Stimulated activated CD4-positive, alpha-beta T cell treated with anti-CD3 and anti-CD28 coated beads, TNF-alpha, amount 100 ng/mL, for 48 hours (primary cell): ENCODE measurements at places on chromosomes 2 and 18.

DNA sequence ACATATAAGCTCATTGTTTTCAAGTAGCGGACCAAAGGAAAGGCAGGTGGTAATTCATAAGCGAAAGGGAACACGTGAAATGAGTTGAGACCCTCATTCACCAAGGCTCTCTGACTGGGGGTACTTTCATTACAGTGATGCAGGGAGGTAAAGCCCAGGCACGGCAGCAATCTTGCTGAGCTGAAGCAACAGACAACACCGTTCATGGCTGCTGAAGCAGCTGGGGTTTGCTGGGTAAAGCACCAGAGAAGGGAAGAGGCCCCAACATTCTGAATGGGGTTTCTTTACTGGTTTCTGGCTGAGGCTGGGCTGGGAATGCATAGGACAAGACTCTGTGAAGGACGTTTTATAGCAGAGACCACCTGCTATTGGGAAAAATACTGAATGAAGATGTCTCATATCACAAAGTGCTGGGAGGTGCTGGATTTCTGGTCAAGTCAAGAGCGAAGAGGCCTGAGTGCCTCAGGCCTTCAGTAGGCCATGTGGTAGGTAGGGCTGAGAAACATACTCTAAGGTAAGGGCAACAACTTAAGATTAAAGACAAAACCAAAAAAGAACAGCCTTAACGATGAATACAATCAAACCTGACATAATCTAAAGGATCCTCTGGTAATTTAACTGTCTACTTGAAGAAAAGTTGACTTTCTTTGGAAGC lies 324.7 kb upstream of the PIK3C3 start:
- no peak for DNase-seq

DNA sequence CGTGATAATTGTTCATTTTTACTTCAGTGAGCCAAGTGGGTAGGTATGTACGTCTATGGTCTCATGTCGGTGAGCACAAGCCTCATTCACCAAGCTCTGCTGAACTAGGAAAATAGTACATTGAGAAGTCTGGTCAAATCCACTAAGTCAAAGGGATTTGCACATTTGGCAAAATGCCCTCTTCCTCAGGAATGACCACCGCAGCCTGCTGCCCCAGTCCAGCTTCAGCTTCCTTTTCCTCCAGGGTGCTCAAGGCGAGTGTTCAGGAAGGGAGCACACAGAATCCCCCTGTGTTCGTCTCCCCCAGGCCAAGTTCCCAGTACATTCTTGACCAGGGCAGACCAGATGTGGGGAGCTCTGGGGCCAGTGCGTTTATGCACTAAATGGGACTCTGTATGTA lies 23.0 kb downstream of the TCF7L1 start:
- no peak for DNase-seq

DNA sequence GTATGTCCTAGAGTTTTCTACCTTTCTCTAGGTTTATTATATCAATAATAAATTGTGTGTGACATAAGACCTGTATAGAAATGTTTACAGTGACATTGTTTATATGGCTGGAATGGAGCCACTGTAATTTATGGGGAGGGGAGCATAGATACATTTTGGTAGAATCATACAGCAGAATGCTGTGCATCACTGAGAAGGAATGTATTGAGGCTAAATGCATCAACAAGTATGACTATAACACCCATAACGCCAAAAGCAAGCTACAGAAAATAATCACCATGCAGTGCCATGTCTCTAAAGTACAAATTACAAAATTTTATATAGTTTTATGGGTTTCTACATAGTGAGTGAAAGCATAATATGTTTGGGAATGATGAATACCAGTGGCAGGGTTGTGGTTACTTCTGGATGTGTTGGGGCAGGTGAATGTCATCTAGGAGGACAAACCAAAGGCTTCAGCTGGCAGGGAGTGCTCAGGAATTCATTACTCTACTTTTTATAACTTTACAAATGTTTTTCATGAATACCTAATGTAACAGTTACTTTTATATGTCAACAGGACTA lies 226.0 kb upstream of the NETO1 start:
- no peak for DNase-seq

GRCh38 chr2:201656102-201656501 lies 12.8 kb upstream of the TMEM237 start:
- DNase-seq: no peak

DNA sequence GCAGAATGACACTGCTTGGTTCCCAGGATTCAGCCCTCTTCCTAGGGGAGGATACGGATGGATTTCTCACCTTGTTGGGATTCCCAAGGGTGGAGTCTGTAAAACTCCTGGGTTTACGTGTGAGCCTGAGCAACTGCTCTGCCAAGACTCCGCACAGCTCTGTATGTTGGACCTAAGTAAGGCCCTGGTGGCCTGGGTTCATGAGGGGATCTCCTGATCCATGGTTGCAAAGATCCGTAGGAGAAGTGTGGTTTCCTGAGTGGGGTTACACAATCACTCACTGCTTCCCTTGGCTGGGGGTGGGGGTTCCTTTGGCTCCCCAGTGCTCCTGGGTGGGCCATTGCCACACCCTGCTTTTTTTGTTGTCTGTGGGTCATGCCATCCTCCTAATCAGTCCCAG lies 37.7 kb downstream of the ANKRD12 start:
- DNase-seq: no peak

- no peak for DNase-seq
Observed at GRCh38 chr2:160201849-160202539, 1.9 kb upstream of the ITGB6 start.

- no peak for DNase-seq
Observed at GRCh38 chr18:9661564-9661963, 46.5 kb upstream of the RAB31 start.
